ENCODE measurements at places on chromosomes 2 and 18. TPM values are rescaled to one million over a fixed set of nuclear protein-coding genes. Genes with fewer than 3 reads are reported as not detected.

DYSF gene
- total RNA-seq, result 0.50 TPM

OSR1 gene
- total RNA-seq, result 8.9 TPM

SPATS2L gene
- total RNA-seq, result 132 TPM

MAP3K2 gene
- 12.4 TPM for total RNA-seq

CNNM3 gene
- total RNA-seq, result 15.6 TPM

Data from A549 treated with CORT108297 at 1 μM for 4 hours (cell line).